EL (cell line): ENCODE measurements at places on chromosomes 12 and 14.

GRCh38 chr12:127556231-127556886 is 710.6 kb upstream of the TMEM132C start:
- no peak for DNase-seq

DNA sequence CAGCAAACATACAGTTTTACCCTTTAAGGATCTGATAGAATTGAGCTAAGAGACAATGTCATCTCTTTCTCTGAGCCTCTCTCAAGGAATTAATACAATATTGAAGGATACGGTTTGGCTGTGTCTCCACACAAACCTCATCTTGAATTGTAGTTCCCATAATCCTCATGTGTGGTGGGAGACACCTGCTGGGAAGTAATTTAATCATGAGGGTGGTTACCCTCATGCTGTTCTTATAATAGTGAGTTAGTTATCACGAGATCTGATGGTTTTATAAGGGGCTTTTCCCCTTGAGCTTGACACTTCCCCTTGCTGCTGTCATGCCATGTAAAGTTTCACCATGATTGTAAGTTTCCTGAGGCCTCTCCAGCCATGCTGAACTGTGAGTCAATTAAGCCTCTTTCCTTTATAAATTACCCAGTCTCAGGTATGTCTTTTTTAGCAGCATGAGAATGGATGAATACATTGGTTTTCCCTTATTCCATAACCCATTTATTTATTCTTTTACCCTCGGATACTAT is 47.6 kb downstream of the TMEM30B start:
- DNase-seq, result no peak

DNA sequence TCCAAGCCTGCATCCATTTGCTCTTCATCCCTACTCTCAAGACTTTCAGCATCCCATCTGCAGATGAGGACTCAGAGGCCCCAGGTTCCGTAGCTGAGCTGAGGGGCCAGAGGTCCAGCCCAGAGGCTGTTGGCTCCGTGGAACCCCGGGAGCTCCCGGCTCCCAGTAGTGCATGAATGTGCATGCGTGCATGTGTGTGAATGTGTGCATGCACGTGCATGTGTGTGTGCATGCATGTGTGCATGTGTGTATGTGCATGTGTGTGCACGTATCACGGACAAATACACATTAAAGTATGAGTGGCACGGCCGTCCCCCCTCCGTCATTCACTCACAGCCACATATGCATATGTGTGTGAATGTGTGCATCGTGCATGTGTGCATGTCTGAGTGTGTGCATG is 149.9 kb downstream of the KIF26A start:
- no peak for DNase-seq

DNA sequence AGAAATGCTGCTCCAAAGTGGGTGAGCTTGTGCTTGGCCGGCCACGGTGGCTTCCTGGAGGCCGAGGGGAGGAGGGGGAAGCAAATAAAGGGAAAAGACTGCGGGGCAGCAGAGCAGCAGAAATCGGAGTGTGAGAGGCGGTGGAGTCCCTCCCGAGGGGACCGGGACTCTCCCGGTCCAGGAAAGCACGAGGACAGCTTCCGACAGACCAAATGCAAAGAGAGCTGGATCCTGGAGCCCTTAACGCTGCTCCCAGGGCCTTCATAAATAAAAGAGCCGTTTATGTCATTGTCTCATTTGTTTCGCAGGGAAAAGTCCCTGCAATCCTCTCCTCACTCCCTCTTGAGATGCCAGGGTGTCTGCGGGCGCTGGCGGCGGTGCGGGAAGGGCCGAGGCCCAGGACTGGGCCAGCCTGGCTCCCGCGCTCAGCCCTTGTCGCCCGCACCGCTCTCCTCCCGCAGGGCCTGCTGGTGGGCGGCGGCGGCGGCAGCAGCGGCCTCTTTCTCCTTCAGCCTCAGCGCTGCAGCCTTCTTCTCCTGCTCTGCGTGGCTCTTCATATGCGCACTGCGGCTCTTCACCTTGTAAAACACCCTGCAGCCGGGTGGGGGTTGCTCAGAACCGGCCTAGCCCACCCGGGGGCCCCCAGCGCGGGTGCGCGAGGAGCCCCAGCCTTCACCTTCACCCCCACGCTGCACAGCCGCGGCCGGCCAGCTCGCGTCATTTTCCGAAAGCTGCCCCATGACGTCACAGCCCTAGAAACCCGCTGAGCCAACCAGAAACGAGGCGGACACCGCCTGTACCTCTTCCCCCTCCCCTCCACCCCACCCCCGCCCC is 4.5 kb upstream of the PNMA1 start:
- DNase-seq, result no peak
